ENCODE measurements at places on chromosomes 11 and 22. TPM values are rescaled to one million over a fixed set of nuclear protein-coding genes. Genes with fewer than 3 reads are reported as not detected.

The OR52I2 gene
- total RNA-seq: not detected

The KRTAP5-8 gene
- not detected for total RNA-seq

The SLC35F2 gene
- total RNA-seq: 1.2 TPM

The BBS1 gene
- 12.5 TPM for total RNA-seq

The SERPING1 gene
- total RNA-seq: not detected

The RAB39A gene
- not detected for total RNA-seq

The PLAAT2 gene
- total RNA-seq: 4.6 TPM

The BARX2 gene
- total RNA-seq: not detected

The MN1 gene
- 0.83 TPM for total RNA-seq

The SCGB1D2 gene
- not detected for total RNA-seq

The DGKZ gene
- 350 TPM for total RNA-seq

The IL18 gene
- total RNA-seq: 10.7 TPM

The MS4A2 gene
- total RNA-seq: 4.1 TPM

The OR52N4 gene
- 1.2 TPM for total RNA-seq

The CACNA1I gene
- total RNA-seq: 0.05 TPM

The PTPN5 gene
- not detected for total RNA-seq

The NELL1 gene
- total RNA-seq: not detected

The POU2F3 gene
- not detected for total RNA-seq

The NOX4 gene
- total RNA-seq: not detected

The BDNF gene
- total RNA-seq: not detected

The BIRC3 gene
- 92.3 TPM for total RNA-seq

The ANGPTL5 gene
- not detected for total RNA-seq

The SMTNL1 gene
- not detected for total RNA-seq

The DUSP8 gene
- 38.4 TPM for total RNA-seq

The CD3D gene
- 11.6 TPM for total RNA-seq

The PRPF19 gene
- 67.5 TPM for total RNA-seq

The CSF2RB gene
- total RNA-seq: 274 TPM

The IL17REL gene
- not detected for total RNA-seq

The TRPM5 gene
- not detected for total RNA-seq

The PIH1D2 gene
- total RNA-seq: not detected

The UBQLNL gene
- total RNA-seq: not detected

The TMEM191B gene
- 1.6 TPM for total RNA-seq

The APOBEC3F gene
- 54.4 TPM for total RNA-seq

The PHLDB1 gene
- 0.95 TPM for total RNA-seq

The KRTAP5-6 gene
- not detected for total RNA-seq

The PDGFB gene
- total RNA-seq: 0.31 TPM

The HTR3A gene
- not detected for total RNA-seq

The IRF7 gene
- 97.3 TPM for total RNA-seq

The OR52D1 gene
- total RNA-seq: not detected

Measured in natural killer cell (primary cell).